ENCODE measurements at places on chromosomes 1 and 21. TPM values are rescaled to one million over a fixed set of nuclear protein-coding genes. Genes with fewer than 3 reads are reported as not detected.

DNA sequence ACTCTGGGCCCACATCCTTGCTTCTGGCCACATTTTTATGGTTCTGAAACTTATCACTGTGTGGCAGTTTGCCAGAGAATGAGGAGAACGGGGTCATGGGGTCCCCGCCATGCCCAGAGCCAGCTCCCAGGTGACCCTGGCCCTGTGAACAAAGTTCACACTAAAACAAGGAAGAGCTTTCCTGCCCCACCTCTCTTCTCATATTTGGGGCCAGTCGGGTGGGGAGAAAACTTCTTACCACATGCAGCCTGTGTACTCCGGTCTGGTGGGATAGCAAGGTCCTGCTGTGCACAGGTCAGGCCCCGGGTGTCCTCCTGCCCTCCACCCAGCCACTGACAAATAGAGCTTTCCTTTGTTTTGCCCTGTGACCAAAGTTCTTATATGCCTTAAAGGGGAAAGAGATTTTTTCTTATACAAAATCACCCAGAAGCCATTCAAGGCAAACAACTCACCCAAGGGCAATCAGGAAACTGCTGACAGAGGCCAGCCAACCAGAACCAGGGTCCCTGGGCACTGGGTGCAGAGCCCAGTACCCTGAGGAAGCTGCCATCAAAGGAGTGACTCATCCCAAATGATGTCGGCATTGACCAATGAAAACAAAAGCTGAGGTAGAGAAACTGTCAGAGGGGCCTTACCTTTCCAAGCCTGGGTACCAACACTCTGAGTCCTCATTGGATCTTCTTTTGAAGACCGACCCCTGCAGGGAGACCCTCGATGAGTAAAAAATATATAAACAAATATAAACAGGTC, 53.6 kb downstream of the OLIG1 start:
- no peak for DNase-seq

DNA sequence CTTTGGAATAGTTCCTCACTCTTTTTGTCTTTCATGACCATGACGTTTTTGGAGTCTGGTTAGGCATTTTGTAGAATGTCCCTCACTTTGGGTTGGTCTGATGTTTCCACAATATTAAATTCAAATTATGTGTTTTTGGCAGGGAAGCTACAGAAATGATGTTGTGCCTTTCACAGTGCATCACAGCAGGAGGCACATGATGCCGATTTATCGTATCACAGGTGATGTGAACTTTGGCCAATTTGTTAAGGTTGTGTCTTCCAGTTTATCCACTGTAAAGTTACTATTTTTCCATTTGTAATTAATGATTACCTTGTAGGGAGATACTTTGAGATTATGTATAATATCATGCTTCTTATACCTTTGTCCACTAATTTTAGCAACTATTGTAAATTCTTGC, 114.3 kb downstream of the FGGY start:
- no peak for DNase-seq

DNA sequence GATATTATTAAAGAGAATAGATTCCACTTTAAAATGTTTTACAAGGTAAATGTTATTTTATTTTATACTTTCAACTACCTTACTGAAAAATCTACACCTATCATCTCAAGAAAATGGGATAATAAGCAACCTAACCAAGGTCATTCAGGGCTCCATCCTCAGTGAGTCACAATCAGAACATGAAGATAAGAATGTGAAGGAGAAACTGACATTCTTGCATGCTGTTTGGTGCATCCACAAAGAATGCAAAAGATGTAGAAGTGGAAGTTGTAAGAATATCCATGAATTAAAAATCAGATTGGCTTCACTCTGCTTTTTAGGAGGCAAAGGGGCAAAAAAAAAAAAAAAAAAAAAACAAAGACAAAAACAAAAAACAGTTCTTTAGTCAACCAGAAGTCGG, 6.5 kb downstream of the WARS2 start:
- DNase-seq, result peak; percentile 49

GRCh38 chr1:42962641-42963377, 4.1 kb upstream of the SLC2A1 start:
- DNase-seq, result peak; percentile 57

GRCh38 chr1:30695439-30695841, 27.9 kb downstream of the MATN1 start:
- no peak for DNase-seq

DNA sequence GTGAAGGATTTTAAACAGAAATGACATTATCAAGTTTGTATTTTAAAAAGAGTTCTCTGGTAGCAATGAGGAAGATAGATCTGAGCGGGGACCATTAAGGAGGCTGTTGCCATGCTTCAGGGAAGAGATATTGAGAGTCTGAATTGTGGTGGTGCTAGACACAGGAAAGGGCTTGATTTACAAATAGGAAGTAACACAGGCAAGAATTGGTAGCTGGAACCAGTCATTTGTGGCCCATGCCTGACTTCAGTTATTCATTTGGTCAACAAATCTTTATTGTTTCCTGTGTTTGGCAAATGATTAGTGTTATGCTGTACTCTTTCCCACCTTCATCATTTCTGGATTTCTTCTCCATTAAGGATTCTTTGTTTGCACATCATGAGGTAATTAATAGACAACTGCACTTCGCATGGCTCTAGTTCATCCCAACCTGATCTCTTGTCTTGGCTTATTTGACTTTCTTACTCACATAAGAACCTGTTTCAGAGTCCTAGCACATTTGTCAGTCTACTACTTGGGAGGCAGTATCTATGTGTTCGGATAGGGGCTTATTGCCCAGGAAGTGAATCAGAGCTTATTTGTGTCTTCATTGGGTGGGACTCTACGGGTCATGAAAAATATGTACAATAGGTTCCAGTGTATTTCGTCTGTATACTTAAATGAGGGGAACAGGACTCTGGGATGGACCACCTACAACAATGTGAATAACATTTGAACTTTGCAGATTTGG, 32.3 kb downstream of the EEIG2 start:
- DNase-seq, result no peak

GRCh38 chr21:36709868-36710728, 11.2 kb downstream of the SIM2 start:
- DNase-seq, result no peak

DNA sequence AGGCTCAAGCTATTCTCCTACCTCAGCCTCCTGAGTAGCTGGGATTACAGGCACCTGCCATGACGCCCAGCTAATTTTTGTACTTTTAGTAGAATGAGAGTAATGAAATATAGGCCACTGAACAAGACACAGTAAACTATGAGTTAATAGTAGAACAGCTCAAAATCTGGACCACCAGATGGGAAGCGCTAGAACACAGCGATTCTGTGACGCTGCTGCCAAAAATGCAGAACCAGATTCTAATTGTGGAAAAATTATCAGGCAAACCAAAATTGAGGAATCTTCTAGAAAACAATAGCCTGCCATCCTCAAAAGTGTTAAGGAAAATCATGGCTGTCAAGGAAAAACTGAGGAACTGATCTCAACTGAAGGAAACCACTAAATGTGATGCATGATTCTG, 111.4 kb upstream of the TIAM1 start:
- no peak for DNase-seq

GRCh38 chr1:51073456-51073855, 28.6 kb upstream of the C1orf185 start:
- DNase-seq, result no peak

GRCh38 chr1:5140136-5140535, 485.7 kb downstream of the AJAP1 start:
- DNase-seq, result no peak

- no peak for DNase-seq
Observed at GRCh38 chr1:240719953-240720700, 108.2 kb upstream of the GREM2 start.

DNA sequence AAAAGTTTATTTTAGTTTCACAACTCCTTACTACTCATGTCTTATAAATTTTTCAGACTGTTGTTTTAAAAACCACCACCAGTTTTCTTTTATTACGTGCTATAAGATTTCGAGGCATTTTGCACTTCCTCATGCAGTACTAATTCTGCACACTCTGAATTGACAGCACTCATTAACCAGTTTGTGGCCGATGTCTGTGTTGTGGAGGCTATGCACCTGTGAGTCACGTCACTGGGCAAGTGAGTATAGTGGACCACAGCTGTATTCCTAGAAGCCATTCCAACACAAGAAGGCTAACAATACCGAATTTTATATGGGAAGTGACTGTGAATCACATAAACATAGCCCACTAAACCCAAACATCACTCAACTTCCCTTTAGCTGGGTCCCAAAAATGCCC, 21.0 kb upstream of the SPATA6 start:
- DNase-seq, result no peak

Gene BEST4
- total RNA-seq, result 0.26 TPM

Gene SYT6
- 0.39 TPM for total RNA-seq

Gene WNT3A
- total RNA-seq, result not detected

Gene FCRL6
- not detected for total RNA-seq

Gene LAPTM5
- total RNA-seq, result 0.77 TPM

Gene HES3
- total RNA-seq, result not detected

Gene RUNX1
- total RNA-seq, result 84.6 TPM

Gene AMPD1
- total RNA-seq, result not detected

Gene LAD1
- 0.29 TPM for total RNA-seq

Gene TESK2
- total RNA-seq, result 1.7 TPM

Gene PRKAA2
- total RNA-seq, result 2.4 TPM

Gene ADAMTSL4
- 5.3 TPM for total RNA-seq
